Activated naive CD4-positive, alpha-beta T cell treated with anti-CD3 and anti-CD28 coated beads for 36 hours (primary cell): ENCODE measurements at places on chromosomes 11 and 22.

DNA sequence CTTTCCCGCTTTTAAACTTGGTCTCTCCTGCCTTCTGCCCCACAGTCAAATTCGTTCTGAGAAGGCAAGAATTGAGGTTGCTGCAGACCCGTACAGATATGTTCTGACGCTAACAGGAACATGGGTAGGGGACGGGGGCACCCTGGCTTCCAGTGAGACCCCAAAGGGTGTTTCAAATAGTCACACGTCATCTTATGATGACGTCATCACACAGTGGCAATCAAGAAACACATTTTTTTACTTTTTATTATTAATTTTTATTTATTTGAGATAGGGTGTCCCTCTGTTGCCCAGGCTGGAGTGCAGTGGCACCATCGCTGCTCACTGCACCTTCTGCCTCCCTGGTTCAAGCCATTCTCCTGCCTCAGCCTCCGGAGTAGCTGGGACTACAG is 22.9 kb upstream of the TESMIN start:
- DNase-seq: no peak
- H3K4me1 ChIP-seq: no peaks in the 10 kb centered on the region
- H3K27me3 ChIP-seq: no peaks in the 10 kb centered on the region

GRCh38 chr11:13692172-13692571 is 23.7 kb downstream of the FAR1 start:
- no peaks in the 10 kb centered on the region for H3K27me3 ChIP-seq
- H3K27ac ChIP-seq: no peak overlapping the region
- DNase-seq: no peak
- H3K4me1 ChIP-seq: peaks cover 8% of the 10 kb centered on the region
- peaks cover 27% of the 10 kb centered on the region for H3K36me3 ChIP-seq

- no peaks in the 10 kb centered on the region for H3K27me3 ChIP-seq
- DNase-seq: no peak
- H3K36me3 ChIP-seq: no peaks in the 10 kb centered on the region
- no peaks in the 10 kb centered on the region for H3K4me1 ChIP-seq
Observed at GRCh38 chr11:33659370-33660139, 41.1 kb downstream of the C11orf91 start.

GRCh38 chr22:30637701-30638114 is 2.1 kb downstream of the SLC35E4 start:
- DNase-seq: no peak
- H3K27ac ChIP-seq: no peak overlapping the region
- no peaks in the 10 kb centered on the region for H3K27me3 ChIP-seq
- peaks cover 21% of the 10 kb centered on the region for H3K4me1 ChIP-seq
- peak overlapping the region; percentile 37 for H3K4me3 ChIP-seq

- no peak for DNase-seq
- no peak overlapping the region for H3K27ac ChIP-seq
- peaks cover 17% of the 10 kb centered on the region for H3K4me1 ChIP-seq
- no peak overlapping the region for H3K4me3 ChIP-seq
- no peaks in the 10 kb centered on the region for H3K36me3 ChIP-seq
- H3K27me3 ChIP-seq: no peaks in the 10 kb centered on the region
Observed at GRCh38 chr11:104895634-104896033, 2.6 kb downstream of the CASP12 start.

- H3K4me3 ChIP-seq: no peak overlapping the region
- H3K27me3 ChIP-seq: no peaks in the 10 kb centered on the region
- H3K27ac ChIP-seq: no peak overlapping the region
- H3K4me1 ChIP-seq: peaks cover 86% of the 10 kb centered on the region
- no peak for DNase-seq
- H3K36me3 ChIP-seq: peaks cover 5% of the 10 kb centered on the region
Observed at GRCh38 chr11:6405052-6405667, 13.7 kb downstream of the APBB1 start.

DNA sequence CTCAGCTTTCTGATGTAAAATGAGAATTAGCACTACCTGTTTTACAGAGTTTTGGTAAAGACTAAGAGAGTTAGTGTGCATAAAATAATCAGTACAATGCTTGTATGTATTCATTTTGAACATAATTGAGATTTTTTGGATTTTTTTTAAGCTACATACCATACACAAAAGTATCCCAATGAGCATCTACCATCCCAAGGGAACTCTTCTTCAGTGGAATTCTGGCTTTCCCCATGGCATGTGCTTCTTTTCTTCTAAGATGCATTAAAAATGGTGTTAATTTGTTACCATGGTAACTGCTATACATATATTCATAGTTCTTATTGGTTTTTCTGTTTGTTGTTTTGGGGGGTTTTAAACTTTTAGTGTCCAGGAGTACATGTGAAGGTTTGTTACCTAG is 17.7 kb downstream of the OR8D1 start:
- no peaks in the 10 kb centered on the region for H3K36me3 ChIP-seq
- H3K27me3 ChIP-seq: peaks cover 15% of the 10 kb centered on the region
- no peaks in the 10 kb centered on the region for H3K4me1 ChIP-seq
- no peak overlapping the region for H3K4me3 ChIP-seq
- no peak overlapping the region for H3K27ac ChIP-seq
- DNase-seq: no peak

GRCh38 chr11:68213555-68214172 is 568 bp upstream of the KMT5B start:
- H3K36me3 ChIP-seq: no peaks in the 10 kb centered on the region
- peak overlapping the region; percentile 73 for H3K4me3 ChIP-seq
- H3K27me3 ChIP-seq: peaks cover 7% of the 10 kb centered on the region
- H3K4me1 ChIP-seq: peaks cover 42% of the 10 kb centered on the region
- no peak overlapping the region for H3K27ac ChIP-seq

GRCh38 chr11:122181893-122182292 is 65.9 kb upstream of the BLID start:
- no peak overlapping the region for H3K4me3 ChIP-seq
- no peak for DNase-seq
- H3K36me3 ChIP-seq: no peaks in the 10 kb centered on the region
- H3K4me1 ChIP-seq: no peaks in the 10 kb centered on the region

DNA sequence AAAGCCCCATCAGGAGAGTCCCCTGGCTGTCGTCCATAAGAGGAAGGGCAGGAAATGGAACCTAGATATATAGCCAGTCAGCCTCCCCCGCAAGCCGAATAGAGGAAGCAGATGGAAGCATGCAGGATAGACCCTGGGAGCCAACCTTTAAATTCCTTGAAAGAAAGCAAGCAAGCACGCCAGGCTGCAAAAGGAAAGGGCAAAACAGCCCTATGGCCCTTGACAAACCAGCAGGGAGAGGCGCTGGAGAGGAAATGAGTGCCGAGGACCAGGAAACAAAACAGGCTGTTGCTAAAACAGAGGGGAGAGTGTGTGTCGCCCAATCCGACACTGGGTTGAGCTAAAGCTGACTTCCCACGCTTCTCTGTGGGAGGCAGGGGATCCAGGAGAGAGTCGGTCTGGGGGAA is 203.5 kb upstream of the MTNR1B start:
- no peak overlapping the region for H3K4me3 ChIP-seq
- H3K27ac ChIP-seq: no peak overlapping the region
- no peak for DNase-seq
- peaks cover 28% of the 10 kb centered on the region for H3K27me3 ChIP-seq

DNA sequence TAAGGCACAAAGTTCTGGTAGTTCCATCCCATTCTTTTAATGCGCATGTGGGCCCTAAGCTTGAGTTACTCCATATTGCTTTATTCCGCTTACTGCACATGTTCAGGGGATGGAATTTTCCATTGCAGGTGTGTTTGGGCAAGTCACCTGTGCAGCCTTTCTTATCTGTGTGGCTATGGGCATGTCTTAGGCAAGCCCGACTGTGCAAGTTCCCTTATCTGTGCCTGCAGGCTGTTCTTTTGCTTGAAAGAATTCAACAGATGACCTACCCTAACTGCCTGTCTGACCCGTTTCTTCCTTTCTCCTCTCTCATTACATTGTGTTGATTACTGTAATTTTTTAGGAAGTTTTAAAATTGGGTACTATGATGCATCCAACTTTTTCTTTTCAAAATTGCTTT is 363.6 kb downstream of the TTC28 start:
- H3K27ac ChIP-seq: peak overlapping the region; percentile 42
- no peaks in the 10 kb centered on the region for H3K36me3 ChIP-seq
- H3K4me1 ChIP-seq: no peaks in the 10 kb centered on the region
- no peaks in the 10 kb centered on the region for H3K27me3 ChIP-seq
- no peak for DNase-seq

DNA sequence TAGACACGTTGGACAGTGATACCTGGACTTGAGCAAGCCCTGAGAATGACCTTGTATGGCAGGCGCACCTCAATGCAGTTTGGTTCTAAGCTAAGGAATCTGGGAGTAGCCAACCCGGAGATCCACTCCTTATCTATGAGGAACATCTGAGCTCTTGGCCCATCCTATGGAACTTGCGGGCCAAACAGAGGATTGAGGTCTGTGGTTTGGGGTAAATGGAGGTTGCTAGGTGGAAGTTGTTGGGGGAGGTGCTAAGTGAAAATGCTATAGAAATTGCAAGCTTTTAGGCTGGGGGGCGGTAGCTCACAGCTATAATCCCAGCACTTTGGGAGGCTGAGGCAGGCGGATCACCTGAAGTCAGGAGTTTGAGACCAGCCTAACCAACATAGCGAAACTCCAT is 8.9 kb downstream of the GDPD5 start:
- H3K4me3 ChIP-seq: no peak overlapping the region
- DNase-seq: no peak
- peaks cover 2% of the 10 kb centered on the region for H3K4me1 ChIP-seq
